Omental fat pad (tissue), 4 donors: ENCODE measurements at places on chromosomes 3 and 15. TPM values are rescaled to one million over a fixed set of nuclear protein-coding genes. Genes with fewer than 3 reads are reported as not detected.

IQCF5 gene
- total RNA-seq: not detected

DNA sequence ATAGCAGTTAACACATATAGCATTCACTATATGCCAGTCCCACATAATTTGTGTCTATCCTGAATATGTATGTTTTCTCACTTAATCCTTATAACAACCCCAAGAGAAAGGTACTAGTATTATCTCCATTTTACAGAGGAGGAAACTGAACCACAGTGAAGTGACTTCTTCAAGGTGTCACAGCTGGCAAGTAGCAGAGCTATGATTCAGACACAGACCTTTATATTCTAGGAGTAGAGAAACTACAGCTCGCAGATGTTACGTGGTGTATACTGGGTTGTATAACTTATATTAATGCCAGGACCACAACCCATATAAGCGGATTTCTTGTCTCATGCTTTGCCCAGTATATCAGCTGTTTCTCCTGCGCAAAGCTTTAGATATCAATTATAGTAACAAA is 29.5 kb upstream of the ICE2 start:
- DNase-seq: no peak

CHRD gene
- total RNA-seq: 8.5 TPM

DNA sequence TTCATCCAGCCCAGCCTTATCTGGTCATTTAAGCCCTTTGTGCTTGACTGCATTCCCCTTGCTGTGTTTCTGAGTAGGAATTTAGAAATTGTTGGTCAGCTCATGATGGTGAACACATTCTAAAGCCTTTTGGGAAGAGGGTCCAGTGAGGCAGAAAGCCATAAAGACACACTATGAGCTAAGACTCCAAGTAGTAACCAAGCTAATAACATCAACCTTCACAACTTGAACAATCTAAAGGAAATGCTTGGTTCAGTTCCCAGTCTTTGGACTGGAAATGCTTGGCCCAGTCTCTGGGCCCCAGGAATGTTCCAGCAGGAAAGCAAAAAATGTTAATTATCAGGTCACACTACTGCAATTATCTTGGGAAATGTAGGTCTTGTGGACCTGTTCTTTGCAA is 7.7 kb downstream of the PLSCR1 start:
- DNase-seq: no peak

CHRNA3 gene
- 0.09 TPM for total RNA-seq

TGM4 gene
- not detected for total RNA-seq

DNA sequence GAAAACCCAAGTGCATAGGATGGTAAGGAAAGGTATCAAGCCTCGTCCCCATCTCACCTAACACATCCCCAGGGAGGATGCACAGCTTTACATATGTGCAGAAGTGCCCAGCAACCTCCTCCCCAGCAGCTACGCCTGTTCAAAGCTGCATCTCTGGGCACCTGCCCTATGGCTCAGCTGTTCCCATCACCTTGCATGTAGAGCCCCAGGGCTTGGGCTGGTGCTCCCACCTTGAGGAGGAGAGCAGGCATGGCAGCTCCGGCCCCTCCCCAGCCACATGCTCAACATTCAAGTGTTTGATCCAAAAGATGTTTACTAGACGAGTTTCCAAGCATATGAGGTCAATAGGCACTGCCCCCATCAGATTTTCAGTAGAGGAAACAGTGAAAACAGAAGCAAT is 173.5 kb downstream of the ATP10A start:
- no peak for DNase-seq

DNA sequence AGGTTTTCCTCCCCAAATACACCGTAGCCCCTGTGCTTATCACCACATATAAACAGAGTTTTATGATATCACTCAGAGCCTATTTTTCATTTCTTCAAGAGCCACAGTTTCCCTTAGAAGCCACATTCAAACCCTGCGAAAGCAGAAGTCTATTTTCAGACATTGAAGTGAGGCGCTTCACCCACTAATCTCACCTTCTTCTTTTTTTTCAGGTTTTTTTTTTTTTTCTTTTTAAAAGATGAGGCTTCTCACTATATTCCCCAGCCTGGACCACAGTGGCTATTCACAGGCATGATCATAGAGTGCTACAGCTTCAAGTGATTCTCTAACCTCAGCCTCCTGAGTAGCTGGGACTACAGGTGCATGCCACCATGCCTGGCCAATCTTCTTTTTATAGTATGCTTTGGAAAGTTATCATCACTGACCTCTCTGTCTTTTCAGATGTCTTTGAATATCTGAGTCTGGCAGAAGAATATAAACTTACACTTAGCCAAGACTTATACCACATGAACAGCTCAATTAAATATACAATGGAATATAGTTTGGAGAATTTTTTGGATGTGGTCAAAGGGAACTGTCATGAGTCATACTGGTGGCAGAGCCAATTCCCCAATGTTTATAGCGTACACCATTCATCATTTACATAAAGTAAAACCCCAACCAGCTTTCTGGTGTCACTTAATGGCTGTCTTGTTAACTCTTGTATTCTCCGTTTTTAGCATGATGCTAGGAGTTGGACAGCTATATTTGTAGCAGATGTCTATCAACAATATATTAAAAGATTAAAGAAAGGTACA is 59.7 kb upstream of the CCDC50 start:
- no peak for DNase-seq

DNA sequence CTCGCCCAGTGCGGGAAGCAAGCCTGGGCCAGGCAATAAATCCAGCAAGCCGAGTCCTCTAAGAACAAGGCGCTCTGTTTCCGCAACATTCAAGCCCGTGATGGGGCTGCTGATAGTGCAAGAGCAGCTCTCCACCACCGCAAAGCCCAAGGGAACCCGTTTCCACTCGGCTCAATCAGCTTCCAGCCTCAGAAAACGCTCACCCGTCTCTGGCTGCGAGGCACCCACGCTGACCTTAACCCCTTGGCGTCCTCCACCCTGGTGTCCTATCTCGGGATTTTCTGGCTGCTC is 17.8 kb downstream of the SPATA12 start:
- DNase-seq: no peak

DNA sequence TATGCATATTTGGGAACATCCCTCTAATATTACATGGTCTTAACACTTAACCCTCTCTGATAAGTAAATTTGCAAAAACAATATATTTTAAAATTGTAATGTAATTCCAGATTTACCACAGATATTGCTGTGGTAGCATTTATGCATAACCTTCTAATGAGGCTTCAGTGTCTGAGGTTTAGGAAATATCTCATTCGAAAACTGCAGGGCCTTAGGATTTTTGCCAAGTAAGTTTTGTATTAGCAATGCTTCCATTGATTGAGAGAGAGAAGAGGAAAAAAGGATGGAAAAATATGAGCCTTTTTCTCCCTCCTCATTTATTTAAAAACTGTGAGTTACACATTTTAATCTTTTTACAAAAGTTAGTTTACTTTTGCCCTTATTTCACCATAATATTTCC is 294.6 kb downstream of the EPHA3 start:
- no peak for DNase-seq

- DNase-seq: no peak
Observed at GRCh38 chr15:75200765-75201615, 692 bp upstream of the C15orf39 start.

CCDC174 gene
- total RNA-seq: 16.5 TPM

IMPG2 gene
- total RNA-seq: 0.32 TPM

GRCh38 chr3:24648063-24648462 is 153.4 kb upstream of the THRB start:
- no peak for DNase-seq

DNA sequence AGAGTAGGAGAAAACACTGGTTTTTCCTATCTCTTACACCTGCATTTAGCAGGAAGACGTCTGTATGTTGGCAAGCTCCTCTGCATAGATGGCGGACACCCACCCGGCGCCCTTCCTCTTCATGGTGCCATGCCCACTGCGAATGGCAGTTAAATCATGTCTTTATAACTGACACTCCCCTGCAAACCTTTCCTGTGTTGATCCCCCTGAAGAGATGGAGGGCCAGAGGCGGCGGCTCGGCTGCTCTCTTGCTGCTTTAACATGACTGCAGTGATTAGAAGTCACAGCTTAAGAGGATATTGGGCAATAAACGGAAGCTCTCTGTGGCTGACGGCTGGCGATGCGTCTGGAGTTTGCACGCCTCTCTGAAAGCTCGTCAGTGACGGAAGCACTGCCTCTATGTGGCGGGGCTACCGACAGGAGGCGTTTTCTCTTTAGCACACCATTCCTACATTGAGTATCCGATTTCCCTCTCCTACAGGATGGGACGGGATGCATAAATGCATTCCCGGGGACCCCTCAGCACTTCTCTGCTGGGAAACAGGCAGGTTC is 25.5 kb upstream of the SNRPA1 start:
- DNase-seq: no peak

GRCh38 chr3:135667061-135667460 is 298.5 kb upstream of the PPP2R3A start:
- DNase-seq: no peak

DNA sequence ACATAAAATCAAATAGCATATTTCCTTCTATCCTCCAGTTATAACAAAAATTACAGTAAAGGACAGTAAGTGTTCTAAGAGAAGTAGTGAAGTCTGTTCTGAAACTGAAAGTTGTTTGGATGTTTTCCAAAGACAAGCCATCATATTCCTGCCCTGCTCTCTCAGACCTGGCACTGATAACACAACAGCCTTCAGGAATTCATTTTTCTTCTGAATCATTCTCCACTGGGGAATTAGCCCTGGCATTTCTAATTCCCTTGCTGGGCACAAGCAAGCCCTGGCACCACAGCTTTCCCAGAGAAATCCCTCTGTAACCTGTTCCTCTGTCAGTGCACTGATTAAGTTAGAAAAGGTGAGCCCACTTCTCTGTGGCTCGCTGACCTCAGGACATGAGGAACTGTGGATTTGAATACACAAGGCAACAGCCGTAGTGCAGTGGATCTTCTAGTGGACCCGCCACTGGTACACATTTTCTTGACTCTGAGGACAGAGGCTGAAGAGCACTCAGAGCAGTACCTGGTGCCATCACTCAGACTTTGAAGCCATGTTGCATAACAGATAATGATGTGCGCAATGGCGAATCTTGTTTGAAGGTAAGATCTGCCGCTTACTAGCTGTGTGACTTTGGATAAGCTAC is 61.6 kb downstream of the WWTR1 start:
- DNase-seq: no peak

GRCh38 chr3:18424213-18424728 is 868 bp downstream of the SATB1 start:
- no peak for DNase-seq

DPPA2 gene
- not detected for total RNA-seq

- DNase-seq: no peak
Observed at GRCh38 chr15:91336687-91337086, 236.6 kb downstream of the SV2B start.

DNA sequence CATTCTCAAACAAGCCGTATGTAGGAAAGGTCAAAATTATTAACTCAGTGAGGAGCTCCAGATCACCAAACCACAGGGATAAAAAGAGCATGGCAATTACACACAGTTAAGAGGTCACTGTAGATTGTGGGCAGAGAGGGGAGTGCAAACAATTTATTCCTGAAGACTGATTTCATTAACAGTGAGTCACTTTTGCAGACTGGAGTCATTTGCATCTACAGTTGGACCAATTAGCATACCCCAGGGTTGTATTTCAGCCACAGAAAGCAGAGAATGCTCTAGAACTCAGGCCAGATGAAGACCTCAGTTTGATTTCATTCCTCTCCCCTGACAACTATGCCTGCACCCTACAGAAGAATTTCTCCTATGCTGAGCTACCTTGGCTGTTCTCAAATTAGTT is 40.1 kb downstream of the SETMAR start:
- DNase-seq: no peak

DNA sequence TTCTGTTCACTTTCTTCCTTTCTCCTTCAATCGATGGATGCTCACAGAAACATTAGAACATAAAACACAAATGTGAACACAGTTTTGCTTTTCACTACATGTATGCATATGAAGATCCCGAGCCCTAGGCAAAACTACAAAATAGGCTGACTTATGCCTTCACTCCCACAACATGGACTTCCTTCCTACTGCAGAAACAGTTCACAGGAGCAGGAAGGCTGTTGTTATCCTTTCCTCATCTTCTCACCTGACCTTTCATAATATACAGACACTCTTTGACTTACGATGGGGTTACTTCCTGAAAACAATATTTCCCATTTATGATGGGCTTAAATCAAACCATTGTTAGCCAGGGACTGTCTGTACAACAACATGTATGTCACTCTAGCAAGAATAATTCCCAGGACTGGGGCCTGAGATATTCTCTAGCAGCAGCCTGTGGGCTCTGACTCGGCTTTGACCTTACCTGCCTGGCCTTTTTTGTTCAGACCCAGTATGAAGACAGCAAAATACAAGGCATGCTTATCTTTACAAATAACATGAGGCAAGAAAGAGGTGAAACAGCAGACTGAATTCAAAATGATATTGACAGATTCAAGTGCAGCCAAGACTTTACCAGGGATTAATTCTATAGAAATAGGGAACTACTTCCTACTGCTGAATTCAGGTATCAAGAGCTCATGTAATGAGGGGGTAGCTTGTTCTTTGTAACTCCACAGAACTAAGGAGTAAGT is 51.8 kb upstream of the PLXND1 start:
- DNase-seq: no peak

NR2E3 gene
- 0.24 TPM for total RNA-seq

GRCh38 chr3:99808163-99808794 is 9.4 kb upstream of the CMSS1 start:
- DNase-seq: no peak

DNA sequence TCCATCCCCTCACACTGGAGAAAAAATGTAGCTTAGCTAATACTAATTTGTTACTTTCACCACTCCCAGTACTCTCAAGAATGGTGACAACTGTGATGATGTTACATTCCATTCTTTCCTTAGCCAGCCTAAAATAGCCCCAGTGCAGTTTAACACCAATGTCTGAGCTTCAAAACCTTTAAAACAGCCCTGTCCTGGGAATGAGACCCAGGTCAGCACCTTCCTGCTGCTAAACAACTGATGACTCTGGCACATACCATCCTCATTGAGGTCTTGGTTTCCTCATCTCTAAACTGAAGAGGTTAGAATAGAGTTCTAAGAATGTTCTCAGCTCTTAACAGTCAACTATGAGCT is 3.8 kb downstream of the SCAMP2 start:
- no peak for DNase-seq

DNA sequence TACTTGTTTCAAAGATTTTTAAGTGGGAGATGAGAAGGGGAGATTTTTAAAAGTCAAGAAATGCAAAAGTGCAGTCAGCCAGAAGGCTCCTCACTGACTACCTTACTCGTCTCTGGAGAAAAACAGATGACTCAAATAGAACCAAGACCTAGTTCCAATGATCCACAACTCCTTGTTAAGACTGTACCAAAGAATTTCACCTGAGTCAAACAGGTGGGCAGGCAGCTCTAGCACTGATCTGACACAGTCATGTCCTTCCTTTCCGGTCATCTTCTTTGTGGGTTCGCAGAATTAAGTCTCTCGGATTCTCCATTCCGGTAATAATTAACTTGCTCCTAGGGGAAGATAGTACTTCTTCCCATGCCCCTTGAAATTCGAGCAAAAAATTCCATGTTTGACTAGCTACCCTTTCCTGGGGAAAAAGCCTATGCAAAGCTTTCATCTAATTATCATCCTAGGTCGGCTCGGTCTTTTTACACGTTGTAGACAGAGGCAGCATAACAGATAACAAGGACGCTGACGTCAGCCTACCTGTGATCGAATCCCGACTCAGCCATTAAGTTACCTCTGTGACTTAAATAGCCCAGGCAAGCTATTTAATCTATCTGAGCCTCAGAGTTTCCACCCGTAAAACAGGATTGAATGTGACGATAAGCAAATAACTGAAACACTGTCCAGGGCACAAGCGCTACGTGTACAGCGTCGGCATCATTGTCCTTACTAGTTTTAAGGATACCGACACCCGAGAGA is 758 bp downstream of the SELENOK start:
- DNase-seq: no peak

HDGFL3 gene
- 16.0 TPM for total RNA-seq
